Left kidney (tissue), 8 donors: ENCODE measurements at places on chromosomes 4 and X.
A peak's percentile ranks its signal among the peaks of the same experiment; 100 is the strongest.

- no peak for DNase-seq
Measured at GRCh38 chr4:16636912-16637630, 261.4 kb downstream of the LDB2 start.

- no peak for DNase-seq
Measured at GRCh38 chrX:42720209-42720608, 57.8 kb downstream of the PPP1R2C start.

- no peak for DNase-seq
Measured at GRCh38 chr4:64614276-64614675, 205.0 kb upstream of the TECRL start.

- no peak for DNase-seq
Measured at GRCh38 chrX:69618803-69619202, 2.9 kb downstream of the EDA start.

GRCh38 chr4:36747277-36748129 lies 466.1 kb downstream of the DTHD1 start:
- DNase-seq, result no peak

DNA sequence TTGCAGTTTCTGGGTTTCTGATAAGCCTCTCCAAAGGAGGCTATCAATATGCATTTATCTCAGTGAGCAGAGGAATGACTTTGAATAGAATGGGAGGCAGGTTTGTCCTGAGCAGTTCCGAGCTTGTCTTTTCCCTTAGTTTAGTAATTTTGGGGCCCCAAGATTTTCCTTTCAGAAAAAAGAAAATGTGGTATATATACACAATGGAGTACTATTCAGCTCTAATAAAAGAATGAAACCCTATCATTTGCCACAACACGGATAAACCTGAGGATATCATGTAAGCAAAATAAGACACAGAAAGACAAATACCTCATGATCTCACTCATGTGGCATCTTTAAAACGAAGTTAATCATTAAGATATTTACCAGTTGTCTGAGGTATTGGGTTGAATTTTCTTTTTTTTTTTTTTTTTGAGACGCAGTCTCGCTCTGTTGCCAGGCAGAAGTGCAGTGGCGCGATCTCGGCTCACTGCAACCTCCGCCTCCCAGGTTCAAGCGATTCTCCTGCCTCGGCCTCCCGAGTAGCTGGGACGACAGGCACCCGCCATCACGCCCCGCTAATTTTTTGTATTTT lies 540 bp downstream of the ZNF721 start:
- DNase-seq, result peak; percentile 8

DNA sequence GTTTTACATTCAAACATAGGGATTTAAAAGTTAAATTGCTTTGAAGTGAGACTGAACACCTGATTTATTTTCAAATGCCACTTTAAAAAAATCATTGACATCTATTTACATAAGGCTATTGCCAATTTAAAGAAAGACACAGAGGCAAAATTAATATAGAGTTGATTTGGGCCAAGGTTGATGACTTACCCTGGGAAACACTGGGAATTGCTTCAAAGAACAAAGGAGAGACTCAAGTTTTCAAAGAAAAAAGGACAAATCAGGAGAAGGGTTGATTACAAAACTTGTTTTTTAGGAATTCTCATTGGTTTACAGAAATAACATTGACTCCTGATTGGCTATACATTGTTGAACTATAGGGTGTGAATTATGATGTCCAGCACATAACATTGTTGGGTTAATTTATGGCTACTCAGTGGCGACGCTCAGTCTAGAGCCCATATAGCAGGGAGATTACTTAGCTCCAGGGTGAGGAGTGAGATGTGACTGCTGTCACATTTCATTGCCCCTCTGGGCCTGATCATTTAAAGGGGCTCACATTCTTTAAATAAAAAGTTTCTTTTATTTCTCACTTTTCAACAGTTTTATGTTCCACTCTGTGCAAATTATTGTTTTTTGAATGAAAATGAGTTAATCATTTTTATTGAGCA lies 184.6 kb downstream of the SPATA18 start:
- DNase-seq, result peak; percentile 66
